ENCODE measurements at places on chromosomes 5 and 9. TPM values are rescaled to one million over a fixed set of nuclear protein-coding genes. Genes with fewer than 3 reads are reported as not detected.

THBS4 gene
- not detected for total RNA-seq

FAM153A gene
- total RNA-seq, result not detected

PLPP7 gene
- total RNA-seq, result not detected

PTGES gene
- 136 TPM for total RNA-seq

SLC31A2 gene
- total RNA-seq, result 6.4 TPM

MZB1 gene
- not detected for total RNA-seq

HSD17B3 gene
- total RNA-seq, result 0.17 TPM

SPINK5 gene
- not detected for total RNA-seq

PCDHA10 gene
- total RNA-seq, result not detected

ARHGAP26 gene
- 9.2 TPM for total RNA-seq

DMRT2 gene
- total RNA-seq, result not detected

PCDHB12 gene
- not detected for total RNA-seq

TMEM232 gene
- total RNA-seq, result not detected

TAF1L gene
- not detected for total RNA-seq

SLU7 gene
- 44.3 TPM for total RNA-seq

TMEM203 gene
- total RNA-seq, result 43.2 TPM

ALG2 gene
- total RNA-seq, result 41.2 TPM
